ENCODE measurements at places on chromosomes 2 and 18.
A peak's percentile ranks its signal among the peaks of the same experiment; 100 is the strongest.

DNA sequence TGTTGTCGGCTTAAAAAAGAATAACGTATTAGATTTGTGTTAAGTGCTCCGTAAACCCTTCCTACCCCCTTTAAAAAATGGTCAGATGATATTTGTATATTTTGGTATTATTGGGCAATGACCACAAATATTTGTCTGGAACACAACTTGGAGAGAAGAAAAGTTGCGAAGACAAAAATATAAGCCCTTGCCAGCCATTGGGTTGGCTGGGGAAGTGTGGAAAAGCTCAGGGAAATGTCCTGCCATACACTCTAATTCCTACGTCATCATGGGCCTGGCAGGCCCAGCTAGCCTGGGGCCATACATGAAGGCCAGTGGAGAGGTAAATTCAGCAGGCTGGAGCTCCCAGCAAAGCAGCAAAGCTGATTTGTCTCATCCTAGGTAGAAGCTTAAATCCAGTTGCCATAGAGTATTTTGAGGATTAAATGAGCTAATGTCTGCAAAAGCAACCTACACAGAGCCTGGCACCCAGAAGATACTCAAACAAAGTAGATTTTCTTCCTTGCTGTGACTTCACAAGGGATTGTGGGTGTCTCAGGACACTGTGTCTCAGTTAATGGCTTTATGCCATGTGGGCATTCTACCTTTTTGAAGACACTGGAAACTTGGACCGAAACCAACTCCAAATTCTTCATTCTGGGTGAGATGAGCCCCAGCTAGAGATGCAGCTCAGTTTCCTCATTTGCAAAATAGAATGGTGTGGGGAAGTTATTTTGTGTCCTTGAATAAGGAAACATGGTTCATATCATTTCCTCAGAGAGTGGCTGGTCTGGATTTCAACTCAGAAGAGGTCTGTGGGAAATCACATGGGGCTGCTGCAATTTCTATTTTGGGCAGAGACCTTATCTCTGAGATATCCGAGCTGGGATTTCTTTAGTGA is 87.9 kb upstream of the MAP4K3 start:
- DNase-seq, result no peak

- DNase-seq, result no peak
These were observed 136.5 kb downstream of the COPS8 start for GRCh38 chr2:237222178-237222577.

- no peak for DNase-seq
These were observed 10.9 kb upstream of the HS6ST1 start for GRCh38 chr2:128329607-128330006.

GRCh38 chr18:48663931-48664847 is 125.4 kb downstream of the CTIF start:
- DNase-seq, result peak; percentile 15

DNA sequence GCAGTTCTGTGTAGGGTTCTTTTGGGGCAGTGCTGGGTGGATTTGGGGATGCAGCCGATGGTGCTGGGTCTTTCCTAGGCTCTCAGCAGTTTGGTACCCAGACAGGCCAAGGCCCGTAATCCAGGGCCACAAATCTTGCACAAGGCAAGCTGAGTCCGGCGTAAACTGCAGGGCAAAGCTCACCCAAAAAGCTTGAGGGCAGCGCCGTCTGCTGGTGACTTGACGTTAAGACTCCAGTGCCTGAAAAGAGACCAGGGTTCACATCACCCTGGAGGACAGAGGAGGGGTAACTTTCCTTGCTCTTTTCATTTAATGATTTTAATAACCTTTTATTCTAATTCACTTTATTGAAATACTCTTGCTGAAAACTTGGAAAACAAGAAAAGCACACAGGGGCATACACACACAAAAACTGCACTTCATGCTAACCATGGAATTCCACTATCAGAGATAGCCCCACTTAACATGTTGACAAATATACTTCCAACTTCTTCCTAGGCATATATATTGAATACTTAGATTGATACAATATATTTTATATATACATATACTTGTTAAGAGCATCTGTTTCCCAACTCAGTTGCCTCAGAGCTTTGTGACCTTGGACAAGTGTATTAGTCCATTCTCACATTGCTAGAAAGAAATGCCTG is 38.9 kb downstream of the CNGA3 start:
- peak; percentile 67 for DNase-seq

DNA sequence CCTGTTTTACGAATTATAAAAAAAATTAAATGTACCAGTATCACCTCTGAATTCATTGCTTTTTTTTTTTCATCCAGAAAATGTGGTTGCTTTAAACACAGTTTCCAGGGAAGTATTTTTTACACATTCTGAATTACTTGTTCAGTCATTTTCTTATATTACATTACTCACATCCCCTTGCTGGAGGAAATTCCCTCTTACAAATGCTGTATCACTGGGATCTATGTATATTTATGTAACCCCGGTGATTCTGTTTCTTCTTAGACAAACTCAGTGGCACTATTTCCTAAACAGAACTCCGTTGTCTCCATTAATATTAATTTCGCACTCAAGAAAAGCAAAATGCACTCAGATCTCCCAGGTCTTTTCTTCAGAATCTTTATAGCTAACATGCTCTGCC is 1078.5 kb upstream of the ZEB2 start:
- no peak for DNase-seq

DNA sequence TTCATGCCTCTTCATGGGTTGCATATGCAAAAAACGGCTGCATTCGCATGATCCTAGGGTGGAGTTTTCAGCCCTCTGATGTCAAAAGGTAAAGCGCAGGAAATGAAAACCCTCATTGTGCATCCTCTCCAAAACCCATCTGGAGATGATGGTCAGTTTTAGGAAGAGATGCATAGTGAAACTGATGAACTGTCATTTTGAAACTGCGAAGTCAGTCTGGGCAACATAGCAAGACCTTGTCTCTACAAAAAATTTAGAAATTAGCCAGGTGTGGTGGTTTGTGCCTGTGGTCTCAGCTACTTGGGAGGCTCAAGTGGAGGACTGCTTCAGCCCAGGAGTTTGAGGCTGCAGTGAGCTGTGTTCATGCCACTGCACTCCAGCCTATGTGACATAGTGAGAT is 2.5 kb upstream of the TTLL4 start:
- DNase-seq, result no peak

- DNase-seq, result no peak
These were observed 261.3 kb downstream of the CDH19 start for GRCh38 chr18:66342577-66342976.

GRCh38 chr2:210598219-210598618 is 41.8 kb downstream of the CPS1 start:
- DNase-seq, result no peak

DNA sequence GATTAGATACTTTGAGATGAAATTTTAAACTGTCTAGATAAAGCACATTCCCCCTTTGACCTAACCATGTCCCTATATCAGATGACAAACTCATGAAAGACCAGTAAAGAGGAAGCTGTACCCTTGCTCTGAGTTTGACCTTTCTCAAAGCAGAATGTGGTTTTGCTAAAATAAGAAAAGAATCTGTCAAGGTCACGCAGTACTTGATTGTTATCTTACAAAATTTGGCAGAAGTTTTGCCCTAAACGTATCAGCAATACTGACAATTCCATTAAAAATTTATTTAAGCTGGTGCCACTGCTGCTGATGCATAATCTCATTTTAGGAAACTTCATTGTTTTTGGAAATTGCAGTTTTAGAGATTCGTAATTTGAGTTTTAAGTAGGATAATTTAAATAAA is 31.2 kb upstream of the GALM start:
- no peak for DNase-seq

GRCh38 chr2:220999356-220999755 is 572.7 kb downstream of the EPHA4 start:
- no peak for DNase-seq

GRCh38 chr18:79915161-79916127 is 36.0 kb downstream of the SLC66A2 start:
- no peak for DNase-seq

GRCh38 chr18:46892842-46893241 is 24.5 kb downstream of the PIAS2 start:
- DNase-seq, result no peak

- no peak for DNase-seq
These were observed 51.6 kb upstream of the ATP8B1 start for GRCh38 chr18:57854726-57855125.

- DNase-seq, result no peak
These were observed 15.9 kb upstream of the POMC start for GRCh38 chr2:25184254-25184653.

GRCh38 chr2:6999211-6999877 is 82.1 kb downstream of the RNF144A start:
- no peak for DNase-seq

DNA sequence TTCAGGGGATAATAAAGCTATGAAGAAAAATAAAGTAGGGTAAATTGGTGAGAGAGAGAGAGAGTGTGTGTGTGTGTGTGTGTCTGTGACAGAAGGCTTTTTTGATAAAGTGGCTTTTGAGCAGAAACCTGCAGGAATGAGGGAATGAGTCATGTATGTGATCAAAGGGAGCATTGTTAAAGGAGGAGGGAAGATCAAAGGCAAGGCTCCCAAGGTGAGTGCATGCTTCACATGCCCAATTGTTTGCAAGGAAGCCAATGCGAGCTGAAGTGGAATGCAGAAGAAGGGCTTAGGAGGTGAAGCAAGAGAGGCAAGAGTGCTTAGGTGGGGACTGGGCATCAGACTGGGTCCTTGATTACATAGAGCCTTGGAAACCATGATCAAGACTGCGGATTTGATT is 96.8 kb downstream of the DNAH6 start:
- DNase-seq, result no peak

GRCh38 chr2:58194458-58194857 is 46.7 kb downstream of the FANCL start:
- no peak for DNase-seq

DNA sequence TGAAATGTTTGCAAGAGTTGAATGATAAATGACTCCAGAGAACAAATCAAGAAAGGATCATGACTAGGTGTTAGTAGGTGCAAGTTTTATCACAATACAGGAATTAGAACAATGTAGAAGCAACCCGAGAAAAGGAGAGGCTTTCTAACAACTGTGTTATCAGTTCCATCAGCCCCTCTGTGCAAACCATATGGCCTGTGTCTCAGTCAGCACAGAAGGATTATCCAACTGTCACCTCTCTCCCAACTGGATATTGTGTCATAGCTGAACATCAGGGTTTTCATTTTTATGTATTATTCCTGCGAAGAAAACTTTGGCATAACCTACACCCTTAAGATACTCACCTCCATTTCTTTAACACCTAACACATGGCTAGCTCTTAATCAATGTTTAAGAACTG is 321.6 kb upstream of the RND3 start:
- DNase-seq, result no peak

DNA sequence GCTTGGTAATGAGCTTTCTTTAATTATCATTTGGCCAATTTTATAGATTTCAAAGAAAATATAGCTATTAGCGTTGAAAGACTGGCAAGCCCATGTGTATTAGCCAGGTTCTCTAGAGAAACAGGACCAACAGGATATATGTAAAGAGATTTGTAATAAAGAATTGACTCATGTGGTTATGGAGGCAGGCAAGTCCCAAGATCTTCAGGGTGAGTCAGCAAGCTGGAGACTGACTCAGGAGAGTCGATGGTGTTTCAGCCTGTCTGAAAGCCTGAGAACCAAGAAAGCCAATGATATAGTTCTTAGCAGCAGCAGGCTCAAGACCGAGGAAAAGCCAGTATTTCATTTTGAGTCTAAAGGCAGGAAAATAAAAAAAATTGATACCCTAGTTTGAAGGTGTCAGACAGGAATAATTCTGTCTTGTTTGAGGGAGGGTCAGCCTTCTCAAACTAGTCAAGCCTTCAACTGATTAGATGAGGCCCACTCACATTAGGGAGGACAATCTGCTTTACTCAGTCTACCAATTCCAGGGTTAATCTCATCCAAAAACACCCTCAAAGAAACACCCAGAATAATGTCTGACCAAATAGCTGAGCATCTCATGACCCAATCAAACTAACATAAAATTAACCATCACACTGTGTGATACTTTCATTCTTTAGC is 78.3 kb upstream of the CRIM1 start:
- peak; percentile 4 for DNase-seq

- no peak for DNase-seq
These were observed 152.8 kb upstream of the STK17B start for GRCh38 chr2:196324211-196324610.

DNA sequence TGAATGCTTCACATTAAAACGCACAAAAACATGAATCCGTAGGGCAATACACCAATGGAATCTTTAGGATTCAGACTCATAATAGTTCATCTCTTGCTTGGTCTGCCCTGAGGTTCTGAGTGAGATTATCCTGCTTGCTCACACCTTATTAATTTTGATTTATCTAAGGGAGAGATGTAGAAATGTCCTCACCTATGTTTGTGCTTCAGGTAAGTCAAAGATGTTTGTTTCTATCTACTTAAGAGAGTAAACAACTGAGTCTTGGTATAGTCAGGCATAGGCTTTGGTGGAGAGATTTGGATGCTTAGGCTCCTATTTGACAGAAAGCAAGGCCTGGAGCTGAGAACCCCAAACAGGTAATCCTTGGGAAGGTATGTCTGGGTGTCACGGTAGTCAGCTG is 231.0 kb upstream of the TNP1 start:
- no peak for DNase-seq

DNA sequence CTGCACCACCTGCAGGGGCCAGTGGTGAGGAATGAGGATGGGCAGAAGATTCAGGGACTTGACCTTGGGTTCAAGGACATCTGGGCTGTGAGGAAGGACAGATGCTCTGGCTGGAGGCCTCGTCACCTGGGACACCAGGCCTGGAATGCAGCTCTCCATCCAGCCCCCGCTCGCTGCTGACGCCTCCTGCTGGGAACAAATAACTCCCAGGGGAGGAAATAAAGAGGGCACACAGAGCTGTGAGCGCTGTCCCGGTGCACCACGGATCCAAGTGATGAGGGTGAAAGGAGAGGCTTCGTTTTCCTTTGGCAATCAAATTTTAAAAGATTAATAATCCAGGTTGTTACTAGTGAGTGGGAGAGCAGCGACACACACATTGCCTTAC is 368.0 kb upstream of the MYT1L start:
- no peak for DNase-seq

DNA sequence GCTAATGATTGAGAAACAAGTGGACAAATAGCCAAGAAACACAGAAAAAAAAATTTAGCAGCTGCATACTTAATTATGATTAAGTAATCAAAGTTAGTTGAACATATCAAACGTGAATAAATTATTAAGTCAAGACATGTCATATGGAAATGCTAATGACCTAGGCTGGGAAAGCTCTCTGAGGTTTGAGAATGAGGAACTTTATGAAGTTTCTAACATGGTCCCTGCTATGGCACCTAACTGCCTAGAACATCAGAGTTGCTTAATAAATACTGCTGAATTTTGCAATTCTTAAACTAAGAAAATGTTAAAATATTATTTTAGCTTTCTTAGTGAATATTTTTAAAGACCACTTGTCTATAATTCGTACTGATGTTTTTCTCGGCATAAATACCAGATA is 99.8 kb downstream of the AFF3 start:
- no peak for DNase-seq

- DNase-seq, result no peak
These were observed 413.0 kb downstream of the PTPRM start for GRCh38 chr18:7980136-7980535.

DNA sequence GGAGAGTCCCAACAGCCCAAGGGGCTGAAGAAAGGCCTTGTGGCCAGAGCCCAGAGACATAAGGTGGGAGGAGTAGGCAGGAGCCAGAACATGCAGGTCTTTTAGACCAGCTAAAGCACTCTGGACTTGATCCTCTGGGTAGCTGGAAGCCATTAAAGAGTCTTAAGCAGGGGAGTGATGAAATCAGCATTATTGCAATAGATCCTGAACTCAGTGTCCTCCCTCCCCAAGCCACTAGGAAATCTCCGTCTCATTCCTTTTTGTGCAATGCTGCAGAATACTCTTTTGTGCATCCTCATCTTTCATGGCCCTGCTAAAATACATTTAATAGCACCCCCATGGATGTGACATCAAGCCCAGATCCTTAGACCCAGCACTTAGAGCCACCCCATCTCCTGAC is 58.6 kb upstream of the ZCCHC2 start:
- DNase-seq, result no peak
